ENCODE measurements at places on chromosomes 3 and 15.

GRCh38 chr3:186307594-186308221, 54.3 kb downstream of the DGKG start:
- no peak for DNase-seq

- no peak for DNase-seq
Observed at GRCh38 chr3:69419276-69419675, 33.4 kb upstream of the FRMD4B start.

- no peak for DNase-seq
Observed at GRCh38 chr3:96017556-96017955, 796.8 kb upstream of the EPHA6 start.

GRCh38 chr3:114290911-114291901, 2.6 kb upstream of the TIGIT start:
- DNase-seq: peak; percentile 63

GRCh38 chr3:166085164-166085856, 248.1 kb upstream of the BCHE start:
- DNase-seq: no peak

DNA sequence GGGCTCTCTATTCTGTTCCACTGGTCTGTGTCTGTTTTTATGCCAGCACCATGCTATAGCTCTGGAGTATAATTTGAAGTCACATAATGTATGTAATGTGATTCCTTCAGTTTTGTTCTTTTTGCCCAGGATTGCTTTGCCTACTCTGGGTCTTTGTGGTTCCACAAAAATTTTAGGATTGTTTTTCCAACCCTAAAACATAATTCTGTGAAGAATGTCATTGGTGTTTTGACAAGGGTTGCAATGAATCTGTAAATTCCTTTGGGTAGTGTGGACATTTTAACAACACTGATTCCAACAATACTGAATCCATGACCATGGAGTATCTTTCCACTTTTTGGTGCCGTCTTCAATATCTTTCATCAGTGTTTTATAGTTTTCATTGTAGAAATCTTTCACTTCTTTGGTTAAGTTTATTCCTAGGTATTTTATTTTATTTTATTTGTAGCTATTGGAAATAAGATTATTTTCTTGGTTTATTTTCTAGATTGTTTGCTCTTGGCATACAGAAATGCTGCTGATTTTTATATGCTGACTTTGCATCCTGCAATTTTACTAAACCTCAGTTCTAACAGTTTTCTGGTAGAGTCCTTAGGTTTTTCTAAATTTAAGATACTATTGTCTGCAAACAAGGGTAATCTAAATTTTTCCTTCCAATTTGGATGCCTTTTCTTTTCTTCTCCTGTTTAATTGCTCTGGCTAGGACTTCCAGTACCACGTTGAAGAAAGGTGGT, 29.7 kb downstream of the TJP1 start:
- no peak for DNase-seq

DNA sequence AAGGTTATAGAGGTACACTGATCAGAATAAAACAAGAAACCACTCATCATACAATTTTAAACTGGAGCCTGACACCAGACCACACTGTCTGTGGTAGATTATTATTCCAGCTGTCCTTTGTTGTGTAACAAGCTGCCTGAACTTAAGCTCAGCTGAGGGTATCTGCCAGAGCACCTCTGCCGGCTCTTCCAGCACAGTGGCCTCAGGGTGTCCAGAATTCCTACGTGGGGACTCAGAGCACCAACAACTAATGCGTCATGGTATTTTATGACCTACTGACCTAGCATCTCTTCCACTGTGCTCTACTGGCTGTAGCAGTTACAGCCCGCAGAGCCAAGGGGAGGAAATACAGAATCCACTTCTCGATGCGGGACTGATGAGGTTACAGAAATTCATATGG, 15.6 kb upstream of the RAF1 start:
- no peak for DNase-seq

- no peak for DNase-seq
Observed at GRCh38 chr15:92584105-92584504, 71.5 kb downstream of the FAM174B start.

- DNase-seq: no peak
Observed at GRCh38 chr3:4994823-4995499, 15.7 kb downstream of the BHLHE40 start.

GRCh38 chr3:11290743-11291680, 18.8 kb downstream of the ATG7 start:
- DNase-seq: no peak
